ENCODE measurements at places on chromosomes 2 and 18.

GRCh38 chr2:40786636-40787035 is 334.7 kb upstream of the SLC8A1 start:
- H3K27me3 ChIP-seq, result no peaks in the 10 kb centered on the region
- DNase-seq, result no peak
- no peaks in the 10 kb centered on the region for H3K4me1 ChIP-seq
- no peak overlapping the region for H3K27ac ChIP-seq

DNA sequence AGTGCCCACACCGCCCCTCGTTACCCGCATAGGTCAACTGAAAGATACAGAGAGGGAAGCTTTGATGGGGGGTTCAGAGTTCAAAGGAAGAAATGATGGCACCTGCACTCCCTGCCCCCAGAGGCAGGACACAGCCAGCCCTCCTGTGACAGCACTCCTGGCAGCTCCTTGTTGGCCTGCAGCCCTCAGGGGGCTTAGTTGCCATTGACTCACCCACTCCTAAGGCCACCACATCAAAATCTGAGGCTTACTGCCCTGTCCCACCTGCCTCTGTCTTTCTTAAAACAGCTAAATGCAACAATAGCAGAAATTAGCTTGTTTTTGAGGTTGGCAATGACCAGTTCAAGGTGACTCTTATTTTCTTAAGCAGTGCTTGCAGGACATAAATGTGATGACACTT is 31.6 kb upstream of the SLC35F6 start:
- H3K27ac ChIP-seq, result no peak overlapping the region
- H3K4me1 ChIP-seq, result no peaks in the 10 kb centered on the region
- H3K36me3 ChIP-seq, result no peaks in the 10 kb centered on the region
- no peak for DNase-seq
- no peak overlapping the region for H3K4me3 ChIP-seq

- no peak for DNase-seq
- peaks cover 12% of the 10 kb centered on the region for H3K27me3 ChIP-seq
- no peaks in the 10 kb centered on the region for H3K36me3 ChIP-seq
- no peak overlapping the region for H3K4me3 ChIP-seq
These were observed 683.8 kb downstream of the IRS1 start for GRCh38 chr2:226115832-226116200.

- H3K27me3 ChIP-seq, result peaks cover 17% of the 10 kb centered on the region
- H3K4me1 ChIP-seq, result no peaks in the 10 kb centered on the region
- no peaks in the 10 kb centered on the region for H3K36me3 ChIP-seq
- no peak overlapping the region for H3K27ac ChIP-seq
These were observed 489.3 kb downstream of the SOX11 start for GRCh38 chr2:6181525-6181924.

GRCh38 chr2:147398996-147399395 is 445.8 kb upstream of the ACVR2A start:
- no peak overlapping the region for H3K4me3 ChIP-seq
- no peaks in the 10 kb centered on the region for H3K36me3 ChIP-seq
- DNase-seq, result no peak
- no peaks in the 10 kb centered on the region for H3K27me3 ChIP-seq
- H3K4me1 ChIP-seq, result no peaks in the 10 kb centered on the region

- no peak for DNase-seq
- H3K27ac ChIP-seq, result no peak overlapping the region
- no peak overlapping the region for H3K4me3 ChIP-seq
These were observed 399.8 kb downstream of the TXNL1 start for GRCh38 chr18:56238576-56238975.

GRCh38 chr2:173043897-173044519 is 31.6 kb upstream of the MAP3K20 start:
- no peaks in the 10 kb centered on the region for H3K36me3 ChIP-seq
- no peak overlapping the region for H3K27ac ChIP-seq
- DNase-seq, result no peak
- no peak overlapping the region for H3K4me3 ChIP-seq
- H3K27me3 ChIP-seq, result no peaks in the 10 kb centered on the region
